ENCODE measurements at places on chromosomes 1 and 21.
A peak's percentile ranks its signal among the peaks of the same experiment; 100 is the strongest.

GRCh38 chr1:218938259-218938658 is 235.4 kb upstream of the LYPLAL1 start:
- no peak for DNase-seq

DNA sequence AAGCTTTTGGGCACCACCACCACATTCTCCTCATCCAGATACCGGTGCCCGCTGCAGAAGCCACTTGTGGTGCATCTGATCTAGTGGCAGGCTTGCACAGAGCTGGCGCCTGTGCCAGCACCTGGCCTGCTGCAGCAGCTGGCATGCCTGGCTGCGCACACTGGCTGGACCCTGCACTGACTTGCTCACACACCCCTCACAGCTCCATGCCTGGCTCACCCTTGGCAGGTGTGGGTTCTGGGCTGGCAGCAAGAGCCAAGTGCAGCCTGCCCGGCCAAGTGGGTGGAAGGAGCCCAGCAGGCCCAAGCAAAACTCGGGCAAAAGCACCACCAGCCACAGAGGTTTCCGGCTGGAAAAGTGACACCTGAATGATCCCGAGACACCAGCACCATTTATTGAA is 315.7 kb upstream of the RRP15 start:
- no peak for DNase-seq

DNA sequence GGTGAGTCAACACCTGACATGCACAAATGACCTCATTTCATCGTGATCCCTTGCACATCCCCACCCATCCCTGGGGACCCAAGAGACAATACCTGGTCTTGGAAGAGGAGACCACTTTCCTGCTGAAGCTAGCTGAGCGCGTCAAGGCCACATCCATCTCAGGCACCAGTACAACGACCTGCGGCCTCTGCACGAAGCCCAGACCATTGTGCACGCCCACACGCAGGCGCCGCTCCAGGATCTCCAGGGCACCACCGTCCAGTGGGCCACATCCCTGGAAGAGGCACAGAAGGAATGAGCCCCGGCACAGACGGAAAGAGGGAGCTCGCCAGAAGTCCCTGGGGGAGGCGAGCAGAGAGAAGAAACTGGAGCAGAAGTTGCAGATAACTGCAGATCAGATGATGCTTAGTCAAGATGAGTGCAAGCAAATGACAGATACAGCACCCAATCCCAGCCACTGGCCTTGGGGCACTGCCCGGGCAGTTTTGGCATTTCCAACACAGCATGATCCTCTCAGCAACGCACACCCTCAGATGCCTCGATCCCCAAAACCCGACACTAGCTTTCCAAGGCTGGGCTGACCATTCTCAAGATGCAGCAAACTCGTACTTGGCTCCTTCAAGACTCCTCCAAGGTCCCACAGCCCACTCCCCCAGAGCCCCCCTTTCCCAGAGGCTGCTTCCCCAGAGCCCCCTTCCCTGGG is 44.1 kb downstream of the NPHP4 start:
- no peak for DNase-seq

DNA sequence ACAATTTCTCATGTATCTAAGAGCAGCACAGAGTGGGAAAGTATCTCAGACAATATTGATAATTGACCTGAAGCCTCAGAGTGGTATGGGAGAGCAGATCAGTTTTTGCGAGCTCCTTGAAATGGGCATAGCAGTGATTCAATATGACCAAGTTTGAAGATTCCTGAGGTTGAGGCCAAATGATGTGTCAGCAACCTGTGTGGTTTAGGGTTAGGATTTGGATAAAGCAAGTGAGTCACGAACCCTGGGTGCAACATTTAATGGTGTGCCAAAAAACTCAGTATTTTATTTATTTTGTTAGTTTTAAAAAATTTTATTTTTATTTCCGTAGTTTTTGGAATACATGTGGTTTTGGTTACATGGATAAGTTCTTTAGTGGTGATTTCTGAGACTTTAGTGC is 92.5 kb upstream of the C21orf91 start:
- DNase-seq: no peak

DNA sequence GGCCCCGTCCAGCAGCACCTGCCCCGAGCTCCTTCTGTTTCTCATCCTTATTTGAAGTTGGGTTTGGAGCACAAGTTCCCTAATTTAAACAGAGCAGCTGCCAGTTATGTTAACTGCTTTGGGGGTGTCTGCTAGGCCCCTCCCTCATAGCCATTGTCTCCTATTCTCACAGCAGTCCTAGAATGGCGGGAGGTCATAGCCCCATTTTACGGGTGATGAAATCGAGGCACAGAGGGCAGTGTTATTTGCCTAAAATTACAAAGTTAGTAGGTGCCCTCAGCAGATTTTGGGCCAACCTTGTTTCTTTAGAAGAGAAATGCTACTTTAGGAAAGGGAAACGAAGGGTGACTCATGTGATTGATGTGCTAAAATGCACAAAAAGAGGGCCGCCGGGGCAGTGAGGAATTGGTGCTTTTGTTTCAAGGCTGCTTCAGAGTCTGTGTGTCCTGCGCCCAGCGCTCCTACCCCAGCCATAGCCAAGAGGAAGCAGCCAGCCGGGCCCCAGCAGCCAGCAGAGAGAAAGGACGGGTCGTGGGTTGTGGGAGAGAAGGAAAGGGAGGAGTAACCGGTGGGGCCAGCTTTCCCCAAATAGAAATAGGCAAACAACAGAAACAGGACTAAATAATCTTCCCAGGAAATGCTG is 13.0 kb downstream of the VANGL1 start:
- no peak for DNase-seq

DNA sequence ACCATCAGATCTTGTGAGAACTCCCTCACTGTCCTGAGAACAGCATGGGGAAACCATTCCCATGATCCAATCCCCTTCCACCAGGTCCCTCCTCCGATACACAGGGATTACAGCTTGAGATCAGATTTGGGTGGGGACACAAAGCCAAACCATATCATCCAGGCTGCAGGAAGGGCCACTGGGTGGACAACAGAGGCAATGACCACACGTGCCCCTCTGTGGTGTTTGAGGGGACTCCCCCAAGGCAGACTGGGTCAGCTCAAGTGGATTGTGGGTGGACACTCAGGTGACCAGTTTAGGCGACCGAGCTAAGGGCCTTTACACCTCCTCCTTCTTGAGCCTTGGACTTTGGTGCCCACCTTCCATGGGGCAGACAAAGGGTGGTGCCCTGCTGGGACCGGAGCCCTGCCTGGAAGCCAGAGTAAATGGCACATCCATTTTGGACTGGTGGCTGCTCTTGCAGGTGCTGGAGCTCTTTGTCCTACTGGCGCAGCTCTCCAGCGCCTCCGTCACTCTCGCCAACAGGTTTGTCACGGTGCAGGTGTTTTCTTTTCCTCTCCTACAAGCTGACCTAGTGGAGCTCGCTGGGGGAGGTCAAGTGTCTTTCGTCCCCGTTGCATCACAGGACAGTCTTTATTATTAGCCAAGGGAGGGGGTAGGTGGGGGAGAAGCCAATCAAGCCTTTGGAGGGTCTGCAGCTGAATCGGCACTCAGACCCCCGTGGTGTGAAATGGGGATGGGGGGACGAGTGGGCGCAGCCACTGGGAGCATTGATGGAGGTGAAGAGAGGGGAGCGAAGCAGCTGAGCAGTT is 37.6 kb downstream of the CRYAA start:
- DNase-seq: no peak

DNA sequence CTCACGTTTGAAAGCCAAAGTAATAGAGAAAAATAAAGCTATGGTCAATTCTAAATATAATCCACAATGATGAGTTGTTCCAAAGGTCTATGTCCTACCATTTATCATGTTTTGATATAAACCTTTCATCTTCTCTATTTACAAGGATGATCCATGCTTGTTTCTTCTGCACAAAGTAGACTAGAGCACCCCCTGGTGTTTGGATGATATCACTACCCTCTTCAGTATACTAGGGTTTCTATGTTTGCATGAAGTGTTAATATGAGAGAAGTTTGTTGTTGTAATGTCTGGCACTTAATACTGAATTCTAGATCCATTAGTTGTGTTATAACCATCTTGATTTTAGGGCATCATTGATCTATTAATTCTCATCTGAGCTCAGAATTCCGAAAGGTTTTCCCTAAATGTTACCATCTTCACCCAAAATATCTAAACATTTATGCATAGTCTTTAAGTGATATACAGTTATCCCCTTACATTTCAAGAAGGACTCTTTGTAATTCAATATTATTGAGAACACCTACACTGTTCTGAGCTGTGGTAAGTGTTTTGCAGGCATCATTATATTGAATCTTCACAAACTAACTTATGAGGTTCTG is 21.1 kb downstream of the CLDN8 start:
- peak; percentile 15 for DNase-seq

GRCh38 chr1:23645338-23645737 is 46.3 kb upstream of the RPL11 start:
- no peak for DNase-seq

- no peak for DNase-seq
Measured at GRCh38 chr1:116919802-116920201, 10.1 kb downstream of the PTGFRN start.

DNA sequence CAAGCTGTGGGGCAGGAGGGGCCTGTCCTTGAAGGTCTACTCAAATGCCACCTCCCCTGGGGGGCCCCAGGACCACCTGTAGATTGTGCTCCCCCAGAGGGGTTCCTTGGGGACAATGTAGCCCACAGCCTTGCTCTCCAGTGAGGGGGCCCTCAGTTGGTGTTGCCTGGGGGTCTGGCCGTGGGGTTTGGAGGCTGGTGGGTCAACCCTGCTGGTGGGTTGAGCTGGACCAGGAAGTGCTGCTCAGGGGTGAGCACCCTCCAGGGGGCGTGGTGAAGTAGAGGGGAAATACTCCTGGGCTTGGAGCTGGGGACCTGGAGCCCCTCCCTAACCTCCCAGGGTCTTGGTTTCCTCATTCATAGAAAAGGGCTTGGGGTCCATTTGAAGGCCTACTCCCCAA is 143.6 kb upstream of the WNT4 start:
- DNase-seq: no peak

DNA sequence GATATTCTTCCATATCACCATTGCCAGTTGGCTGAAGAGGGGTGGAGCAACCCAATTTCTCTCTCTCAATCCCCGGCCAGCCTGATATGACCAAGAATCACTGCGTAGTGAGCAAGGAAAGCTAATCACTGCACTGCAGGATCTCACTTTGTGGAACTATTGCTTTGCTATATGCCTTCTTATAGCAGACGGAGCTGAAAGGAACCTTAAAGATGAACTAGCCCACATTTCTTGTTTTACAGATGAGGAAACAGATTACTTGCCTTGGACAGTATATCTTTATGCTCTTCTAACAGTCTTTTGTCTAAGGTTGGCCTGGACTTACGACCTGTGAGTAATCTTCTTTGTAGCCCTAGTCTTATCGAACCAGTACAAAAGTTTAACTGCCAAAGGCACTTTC is 7.6 kb downstream of the APOBEC4 start:
- no peak for DNase-seq

DNA sequence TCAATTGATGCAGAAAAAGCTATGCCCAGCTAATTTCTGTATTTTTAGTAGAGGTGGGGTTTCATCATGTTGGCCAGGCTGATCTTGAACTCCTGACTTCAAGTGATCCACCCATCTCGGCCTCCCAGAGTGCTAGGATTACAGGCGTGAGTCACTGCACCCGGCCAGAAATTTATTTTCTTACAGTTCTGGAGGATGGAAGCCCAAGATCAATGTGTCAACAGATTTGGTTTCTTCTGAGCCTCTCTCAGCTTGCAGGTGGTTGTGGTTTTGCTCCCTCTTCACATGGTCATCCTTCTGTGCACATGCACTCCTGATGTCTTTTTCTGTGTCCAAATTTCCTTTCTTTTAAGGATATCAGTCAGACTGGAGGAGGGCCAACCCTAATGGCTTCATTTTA is 35.6 kb downstream of the SHCBP1L start:
- DNase-seq: no peak

DNA sequence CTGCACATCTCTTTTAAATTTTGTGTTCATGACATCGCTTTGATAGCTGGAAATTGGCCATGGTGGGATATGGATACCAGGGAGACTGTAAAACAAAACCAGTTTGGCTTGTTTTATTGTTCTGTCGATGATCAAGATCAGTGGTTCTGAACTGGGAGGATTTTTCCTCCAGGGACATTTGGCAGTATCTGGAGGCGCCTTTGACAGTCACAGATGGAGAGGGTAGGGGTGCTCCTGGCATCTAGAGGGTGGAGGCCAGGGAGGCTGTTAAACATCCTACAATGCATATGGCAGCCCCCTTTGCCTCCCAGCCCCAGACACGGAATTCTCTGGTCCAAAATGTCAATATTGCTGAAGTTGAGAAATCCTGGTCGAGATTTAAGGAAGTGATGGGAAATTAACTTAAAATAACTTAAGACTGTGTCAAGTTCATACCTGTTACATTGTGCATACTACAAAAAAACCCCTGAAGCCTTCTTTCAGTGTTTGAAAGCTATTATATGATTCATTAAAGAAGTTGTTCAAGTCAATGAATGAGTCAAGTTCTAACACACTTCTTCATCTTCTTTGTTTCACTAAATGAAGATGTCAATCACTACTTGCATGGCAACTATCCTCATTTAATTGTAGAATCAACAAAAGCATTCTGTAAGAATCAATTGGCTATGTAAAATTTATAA is 150.9 kb downstream of the KCNJ6 start:
- DNase-seq: no peak

DNA sequence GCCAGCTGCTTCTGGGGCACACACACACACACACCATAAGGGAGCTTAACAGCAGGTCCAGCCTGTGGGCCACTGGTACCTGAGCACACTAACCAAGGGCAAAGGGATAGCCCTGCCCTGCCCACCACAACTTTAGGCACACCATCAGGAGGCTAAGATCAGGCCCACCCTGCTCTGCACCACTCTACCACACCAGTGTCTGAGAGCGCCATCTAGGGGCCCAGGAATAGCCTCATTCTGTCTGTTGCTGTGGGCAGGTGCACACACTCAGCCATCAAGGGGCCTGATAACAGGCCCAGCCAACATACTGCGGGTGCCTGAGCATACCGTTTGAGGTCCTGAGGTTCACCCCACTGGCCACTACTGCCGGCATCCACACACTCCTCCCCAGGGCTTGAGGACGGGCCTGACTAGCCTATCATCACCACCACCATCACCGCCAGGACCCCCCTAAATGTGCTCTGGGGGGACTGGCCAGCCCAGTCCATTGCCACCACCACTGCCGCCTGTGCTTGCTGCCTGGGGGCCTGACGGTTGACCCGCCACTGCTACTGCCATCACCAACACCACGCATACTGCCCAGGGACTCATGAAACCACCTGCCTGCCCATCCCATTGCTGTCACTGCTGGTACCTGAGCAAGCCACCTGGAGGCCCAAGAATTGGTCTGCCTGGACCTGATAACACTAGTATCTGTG is 31.3 kb downstream of the NSL1 start:
- DNase-seq: peak; percentile 2
